Astrocyte (in vitro differentiated cells and primary cell): ENCODE measurements at places on chromosomes 2 and 18. TPM values are rescaled to one million over a fixed set of nuclear protein-coding genes. Genes with fewer than 3 reads are reported as not detected.
A peak's percentile ranks its signal among the peaks of the same experiment; 100 is the strongest.

GRCh38 chr2:54559593-54560145 lies 103.5 kb downstream of the SPTBN1 start:
- peak; percentile 71 for DNase-seq

GRCh38 chr18:28176948-28177827 lies at the start of gene CDH2:
Gene CDH2, minus strand, starts transcription at chr18:28177130. Its CDS starts 108 bp downstream, at chr18:28177022.
- peak; percentile 88 for DNase-seq

- no peak for DNase-seq
Measured at GRCh38 chr2:136085453-136086209, 32.3 kb downstream of the CXCR4 start.

- DNase-seq: no peak
Measured at GRCh38 chr18:60413944-60414547, 41.5 kb upstream of the MC4R start.

DNA sequence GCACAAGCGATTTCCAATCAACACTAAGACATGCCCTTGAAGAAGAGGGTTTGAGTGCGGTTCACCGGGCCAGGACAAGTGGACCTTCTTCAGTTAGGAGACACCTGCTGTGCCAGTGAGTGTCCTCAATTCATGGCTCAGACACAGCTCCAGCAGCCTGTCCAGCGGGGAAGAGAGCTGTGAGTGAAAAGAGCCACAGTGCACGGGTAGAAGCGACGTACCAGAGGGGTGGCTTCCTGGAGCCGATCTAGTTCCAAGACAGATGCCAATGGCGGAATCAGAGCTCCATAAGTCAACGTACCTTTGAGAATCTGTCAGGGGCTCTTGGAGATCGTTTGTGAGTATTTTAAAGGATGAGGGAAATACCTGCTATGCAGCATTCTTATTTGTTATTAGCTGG lies 119.9 kb upstream of the SALL3 start:
- no peak for DNase-seq

The COL4A4 gene
- 0.36 and 0.62 TPM in 2 replicates for total RNA-seq

The CHRNG gene
- total RNA-seq: not detected in 2 replicates

DNA sequence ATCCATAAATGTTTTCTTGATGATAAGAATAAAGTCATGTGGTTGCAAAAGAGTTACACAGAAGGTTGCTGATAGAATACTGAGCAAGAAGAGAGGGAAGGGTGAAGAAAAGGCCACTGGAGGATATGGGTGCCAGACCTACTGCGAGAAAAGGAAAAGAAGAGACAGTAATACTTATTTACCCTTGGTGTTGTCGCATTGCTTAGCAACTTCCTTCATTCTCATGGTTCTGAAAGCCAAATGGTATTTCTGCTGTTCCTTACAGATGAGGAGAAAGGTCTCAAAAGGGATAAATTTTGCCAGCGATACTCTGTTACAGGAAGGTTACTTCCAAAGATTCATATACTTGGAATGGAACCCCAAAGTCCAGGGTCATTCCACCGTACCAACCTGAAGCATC lies 62.5 kb downstream of the LHCGR start:
- peak; percentile 36 for DNase-seq

DNA sequence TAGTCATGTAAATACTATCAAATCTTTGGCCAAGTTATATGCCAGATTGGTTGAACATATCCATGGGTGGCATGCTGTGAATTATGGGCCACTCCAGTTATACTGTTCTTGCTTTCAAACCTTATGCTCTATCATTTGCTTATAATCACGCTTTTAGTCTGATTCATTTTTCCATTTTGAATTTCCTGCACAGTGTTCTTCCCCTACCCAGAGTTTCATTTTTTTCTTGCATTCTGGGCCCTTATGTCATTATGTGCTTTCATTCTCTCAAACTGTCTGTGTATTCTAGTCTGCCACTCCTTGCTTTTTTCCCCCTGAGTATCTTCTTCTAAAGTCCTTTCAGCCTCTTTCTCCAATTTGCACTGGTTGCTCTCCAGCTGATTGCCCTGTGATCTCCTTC lies 364.1 kb downstream of the ARHGAP15 start:
- DNase-seq: no peak

DNA sequence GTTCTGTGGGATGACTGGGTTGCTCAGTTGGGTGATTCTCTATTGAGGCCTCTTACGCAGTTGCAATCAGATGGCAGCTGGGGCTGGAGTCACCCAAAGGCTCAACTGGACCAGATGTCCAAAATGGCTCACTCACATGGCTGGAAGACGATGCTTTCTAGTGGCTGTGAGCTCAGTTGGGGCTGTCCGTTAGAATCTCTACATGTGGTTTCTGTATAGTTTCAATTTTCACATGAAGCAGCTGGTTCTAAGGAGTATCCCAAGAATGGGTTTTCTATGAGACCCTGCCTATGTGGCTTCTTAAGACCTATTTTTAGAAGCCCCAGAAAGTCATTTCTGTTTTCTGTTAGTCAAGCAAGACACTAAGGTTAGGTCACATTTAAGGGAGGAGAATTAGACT lies 4.4 kb downstream of the XRCC5 start:
- DNase-seq: no peak

- DNase-seq: no peak
Measured at GRCh38 chr2:195857132-195857531, 200.1 kb downstream of the SLC39A10 start.

GRCh38 chr2:201362396-201362795 lies 5.3 kb upstream of the FLACC1 start:
- peak; percentile 21 for DNase-seq

GRCh38 chr2:101410114-101410513 lies 22.8 kb upstream of the CREG2 start:
- DNase-seq: no peak

DNA sequence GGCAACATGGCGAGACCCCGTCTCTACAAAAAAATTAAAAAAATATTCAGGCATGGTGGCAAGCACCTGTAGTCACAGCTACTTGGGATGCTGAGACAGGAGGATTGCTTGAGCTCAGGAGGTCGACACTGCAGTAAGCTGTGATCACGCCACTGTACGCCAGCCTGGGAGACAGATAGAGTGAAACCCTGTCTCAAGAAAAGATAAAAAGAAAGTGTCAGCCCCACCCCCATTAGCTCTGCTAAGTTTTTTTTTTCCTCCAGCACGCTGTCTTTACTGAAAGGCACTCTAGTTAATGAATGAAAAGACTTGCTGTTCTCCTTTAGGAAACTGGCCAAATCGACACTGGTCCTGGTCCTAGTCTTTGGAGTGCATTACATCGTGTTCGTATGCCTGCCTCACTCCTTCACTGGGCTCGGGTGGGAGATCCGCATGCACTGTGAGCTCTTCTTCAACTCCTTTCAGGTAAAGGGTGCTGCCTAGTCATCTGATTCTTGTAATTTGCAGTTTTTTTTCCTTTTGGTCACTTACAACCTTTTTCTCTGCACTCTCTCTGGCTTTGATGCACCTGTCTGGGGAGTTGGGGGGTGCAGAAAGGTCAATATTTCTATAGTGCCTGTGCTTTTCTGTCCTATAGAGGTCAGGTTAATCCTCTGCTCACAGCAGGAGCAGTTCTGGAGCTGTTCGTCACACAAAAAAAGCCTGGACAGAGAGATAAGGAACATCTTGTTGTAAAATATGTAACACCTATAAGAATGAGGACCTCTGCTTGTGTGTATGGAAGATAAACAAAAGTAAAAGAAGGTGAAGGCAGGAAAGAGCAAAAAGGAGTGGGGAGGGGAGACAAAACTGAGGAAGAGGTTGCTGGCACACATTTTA lies 82.3 kb downstream of the PTH2R start:
- no peak for DNase-seq

- no peak for DNase-seq
Measured at GRCh38 chr2:221195829-221196228, 376.3 kb downstream of the EPHA4 start.

The COX7A2L gene
- 125 and 126 TPM in 2 replicates for total RNA-seq

The NXPH2 gene
- 0.38 and 1.0 TPM in 2 replicates for total RNA-seq

The CEP192 gene
- total RNA-seq: 12.6 and 13.9 TPM in 2 replicates

The C1QL2 gene
- total RNA-seq: 0.20 TPM in 1 of 2 replicates, not detected in the other

DNA sequence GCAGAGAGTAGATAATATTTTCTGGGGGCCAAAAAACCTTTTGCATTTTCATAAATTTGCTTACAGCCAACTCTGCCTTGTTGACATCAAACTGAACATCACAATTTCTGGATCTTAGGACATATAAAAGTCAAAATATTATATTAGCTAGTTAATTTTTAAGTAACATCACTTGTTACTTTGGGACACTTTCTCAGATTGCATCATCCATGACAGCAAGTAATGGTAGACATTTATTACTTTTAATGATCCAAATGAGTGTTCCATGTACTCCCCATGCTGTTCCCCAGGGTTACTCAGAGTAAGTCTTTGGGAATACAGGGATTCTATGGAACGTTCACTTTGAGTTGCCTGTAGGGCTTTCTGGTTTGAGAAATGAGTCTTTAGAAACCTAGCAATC lies 39.1 kb upstream of the CWC22 start:
- no peak for DNase-seq

The CD207 gene
- total RNA-seq: not detected in 2 replicates

The NGEF gene
- total RNA-seq: 0.16 and 0.22 TPM in 2 replicates

DNA sequence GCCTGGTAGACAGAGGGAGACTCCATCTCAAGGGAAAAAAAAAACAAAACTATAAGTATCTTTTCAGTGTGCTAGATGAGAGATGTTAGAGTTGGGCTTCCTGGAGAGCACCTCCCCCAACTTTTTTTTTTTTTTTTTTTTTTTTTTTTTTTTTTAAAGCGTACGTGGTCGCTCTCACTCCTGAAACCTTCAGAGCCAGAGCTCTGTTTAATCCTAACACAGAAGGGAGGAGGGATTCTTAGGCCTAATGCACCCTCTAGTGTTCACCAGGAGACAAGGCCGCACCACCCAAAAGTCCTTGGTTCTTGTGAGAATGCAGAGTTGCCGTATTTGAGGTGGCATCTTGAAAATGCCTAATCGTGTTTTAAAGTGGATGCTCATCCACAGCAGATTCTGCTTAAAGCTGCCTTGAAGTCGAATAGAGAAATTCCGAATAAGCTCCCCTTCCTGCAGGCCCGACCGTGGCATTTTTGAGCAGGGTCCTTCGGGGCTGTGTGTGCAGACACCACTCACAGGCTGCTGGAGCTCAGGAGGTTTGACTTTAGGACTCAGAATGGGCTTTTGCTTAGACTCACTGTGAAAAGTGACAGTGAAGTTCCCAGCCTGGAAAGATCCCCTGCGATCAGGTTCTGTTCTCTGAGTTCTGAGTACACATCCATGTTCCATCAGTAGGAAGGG lies 252.6 kb downstream of the AGAP1 start:
- peak; percentile 73 for DNase-seq
